ENCODE measurements at places on chromosomes 1 and 21.

DNA sequence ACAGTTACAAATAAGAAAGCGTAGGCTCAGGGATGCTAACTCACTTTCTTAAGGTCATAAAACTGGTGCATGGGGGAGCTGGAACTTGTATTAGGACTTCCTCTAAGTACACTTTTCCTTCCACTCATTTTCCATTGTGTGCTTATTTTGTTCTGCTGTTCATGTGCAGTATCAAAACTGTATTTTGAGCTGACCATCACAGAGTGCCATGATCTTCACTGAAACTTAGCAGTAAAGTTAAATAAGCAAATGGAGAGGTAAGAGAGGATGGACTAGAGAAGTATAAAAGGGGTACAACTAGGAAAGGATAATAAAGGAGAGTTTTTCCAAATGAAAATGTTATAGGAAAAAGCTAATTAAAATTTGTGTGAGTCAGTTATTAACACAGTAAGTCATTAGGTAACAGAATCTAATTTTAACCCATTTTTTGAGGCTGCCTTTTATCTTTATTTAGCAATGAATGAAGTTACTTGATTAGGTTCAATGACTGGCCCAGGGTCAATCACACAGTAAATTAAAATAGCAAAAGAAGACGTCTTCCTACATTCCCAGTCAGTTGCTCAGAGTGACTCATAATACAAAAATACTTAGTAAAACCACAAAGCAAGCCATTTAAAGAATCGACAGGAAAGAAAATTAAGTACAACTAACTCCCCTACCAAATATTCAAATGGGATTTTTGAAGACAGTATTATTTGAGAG, 165.8 kb upstream of the C1orf105 start:
- DNase-seq: no peak

- DNase-seq: no peak
These were observed 14.3 kb downstream of the KANK4 start for GRCh38 chr1:62304975-62305374.

- no peak for DNase-seq
These were observed 1.3 kb downstream of the FCGR2A start for GRCh38 chr1:161506336-161507223.

DNA sequence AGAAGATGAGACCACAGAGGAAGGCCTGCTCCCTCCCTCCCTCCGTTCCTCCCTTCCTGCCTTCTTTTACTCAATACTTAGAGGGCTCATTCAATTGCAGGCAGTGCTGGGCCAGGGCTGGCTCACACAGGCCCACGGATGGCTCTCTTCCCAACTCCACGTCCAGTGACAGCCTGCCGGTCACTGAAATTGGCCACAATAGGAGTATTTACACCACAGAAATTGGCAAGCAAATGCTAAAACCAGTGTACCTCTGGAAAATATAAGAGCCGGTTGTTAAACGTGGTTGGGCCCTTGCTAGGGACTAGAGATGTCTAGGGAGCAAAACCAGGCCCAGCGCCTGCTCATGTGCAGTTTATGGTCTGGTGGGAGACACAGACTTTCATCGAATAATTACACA, 72.4 kb upstream of the TMEM51 start:
- DNase-seq: no peak

DNA sequence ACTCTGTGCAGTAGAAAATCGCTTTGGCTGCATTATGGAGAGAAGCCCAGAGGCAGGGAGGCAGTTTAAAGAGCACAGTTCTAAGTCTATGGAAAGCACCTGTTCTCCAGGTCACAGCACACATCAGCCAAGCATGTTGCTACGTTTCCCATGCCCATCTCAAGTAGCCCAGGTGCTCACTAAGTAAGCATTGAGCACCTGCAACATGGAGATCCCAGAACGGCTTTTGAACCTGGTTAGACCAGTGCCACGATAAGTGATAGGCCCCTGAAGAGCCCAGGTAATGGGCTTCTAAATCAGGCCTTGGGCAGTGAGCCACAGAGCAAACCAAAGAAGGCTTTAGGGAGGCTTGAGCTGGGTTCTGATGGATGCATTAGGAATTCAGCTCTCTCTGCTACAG, 186.2 kb downstream of the C1orf94 start:
- DNase-seq: no peak

DNA sequence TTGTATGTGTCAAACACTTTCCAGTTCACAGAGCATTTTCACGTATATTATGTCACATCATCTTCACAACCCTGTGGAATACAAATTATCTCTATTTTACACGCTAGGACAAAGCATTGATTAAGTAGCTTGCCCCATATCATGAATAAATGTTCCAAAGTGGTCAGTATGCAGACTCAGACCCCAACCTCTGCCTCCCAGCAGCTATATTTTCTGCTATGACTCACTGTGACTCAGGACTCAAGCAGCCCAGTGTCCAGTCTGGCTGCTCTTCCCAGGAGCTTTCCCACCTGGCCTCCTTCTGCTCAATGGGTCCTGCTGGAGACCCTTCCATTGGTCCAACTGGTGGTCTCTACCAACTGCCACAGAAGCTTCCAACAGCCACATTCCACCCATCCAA, 56.0 kb upstream of the RAP1A start:
- no peak for DNase-seq

- DNase-seq: no peak
These were observed 127.7 kb upstream of the KAZN start for GRCh38 chr1:14470802-14471201.

DNA sequence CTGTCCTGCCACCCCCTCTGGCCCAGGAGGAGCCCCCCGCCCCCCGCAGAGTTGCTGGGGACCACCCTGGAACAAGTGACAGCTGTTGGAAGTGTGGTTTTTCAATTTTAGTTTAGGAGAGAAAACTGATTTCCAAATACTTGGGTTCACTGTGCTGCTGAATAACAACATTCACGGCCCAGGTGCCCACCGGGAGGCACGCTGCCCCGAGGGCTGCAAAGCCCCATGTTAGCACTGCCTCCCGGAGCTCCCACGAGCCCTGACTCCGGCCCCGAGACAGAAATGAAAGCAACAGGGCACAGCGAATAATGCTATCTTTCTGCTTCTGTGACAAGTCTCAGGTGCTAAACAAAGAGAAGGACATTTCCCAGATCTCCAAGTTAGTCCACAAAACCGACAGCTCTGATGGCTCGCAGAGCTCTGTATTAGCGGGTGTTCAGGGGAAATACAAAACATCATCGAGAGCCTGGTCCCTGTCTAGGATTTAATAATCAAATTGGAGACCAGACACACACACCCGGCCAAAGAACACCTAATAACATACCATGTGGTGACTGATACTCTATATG, 451.5 kb downstream of the KIF26B start:
- no peak for DNase-seq

DNA sequence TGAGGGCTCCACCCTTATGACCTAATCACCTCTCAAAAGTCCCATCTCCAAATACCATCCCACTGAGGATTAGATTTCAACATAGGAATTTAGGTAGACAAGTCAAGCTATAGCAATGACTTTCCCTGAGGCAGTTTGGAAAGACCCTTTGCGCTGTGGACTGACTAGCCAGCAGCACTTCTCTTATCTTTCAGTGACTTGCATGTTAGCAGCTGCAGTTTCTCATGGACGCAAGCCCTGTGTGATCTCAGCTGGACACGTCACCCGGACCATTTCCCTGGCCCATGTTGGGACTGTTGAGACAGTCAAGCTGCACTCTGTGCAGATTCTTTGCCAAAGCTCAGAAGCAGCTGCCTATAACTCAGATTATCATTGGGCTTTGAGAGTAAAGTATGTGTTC, 408.1 kb upstream of the USP24 start:
- no peak for DNase-seq

DNA sequence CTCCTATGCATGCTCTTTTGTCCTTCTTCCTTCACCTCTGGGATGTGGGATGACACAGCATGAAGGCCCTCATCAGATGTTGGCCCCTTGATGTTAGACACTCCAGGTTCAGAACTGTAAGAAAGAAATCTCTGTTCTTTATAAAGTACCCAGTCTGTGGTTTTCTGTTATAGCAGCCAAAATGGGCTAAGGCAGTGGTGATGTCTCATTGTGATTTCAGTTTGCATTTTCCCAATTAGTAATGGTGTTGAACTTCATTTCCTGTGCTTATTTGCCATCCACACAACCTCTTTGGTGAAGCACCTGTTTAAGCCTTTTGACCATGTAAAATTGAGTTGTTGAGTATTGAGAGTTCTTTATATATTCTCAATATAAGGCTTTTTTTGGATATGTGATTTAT, 129.3 kb upstream of the C1orf174 start:
- no peak for DNase-seq

GRCh38 chr1:55143684-55144083, 71.5 kb downstream of the USP24 start:
- DNase-seq: no peak

- DNase-seq: no peak
These were observed 82.1 kb downstream of the GFI1 start for GRCh38 chr1:92404661-92405060.

DNA sequence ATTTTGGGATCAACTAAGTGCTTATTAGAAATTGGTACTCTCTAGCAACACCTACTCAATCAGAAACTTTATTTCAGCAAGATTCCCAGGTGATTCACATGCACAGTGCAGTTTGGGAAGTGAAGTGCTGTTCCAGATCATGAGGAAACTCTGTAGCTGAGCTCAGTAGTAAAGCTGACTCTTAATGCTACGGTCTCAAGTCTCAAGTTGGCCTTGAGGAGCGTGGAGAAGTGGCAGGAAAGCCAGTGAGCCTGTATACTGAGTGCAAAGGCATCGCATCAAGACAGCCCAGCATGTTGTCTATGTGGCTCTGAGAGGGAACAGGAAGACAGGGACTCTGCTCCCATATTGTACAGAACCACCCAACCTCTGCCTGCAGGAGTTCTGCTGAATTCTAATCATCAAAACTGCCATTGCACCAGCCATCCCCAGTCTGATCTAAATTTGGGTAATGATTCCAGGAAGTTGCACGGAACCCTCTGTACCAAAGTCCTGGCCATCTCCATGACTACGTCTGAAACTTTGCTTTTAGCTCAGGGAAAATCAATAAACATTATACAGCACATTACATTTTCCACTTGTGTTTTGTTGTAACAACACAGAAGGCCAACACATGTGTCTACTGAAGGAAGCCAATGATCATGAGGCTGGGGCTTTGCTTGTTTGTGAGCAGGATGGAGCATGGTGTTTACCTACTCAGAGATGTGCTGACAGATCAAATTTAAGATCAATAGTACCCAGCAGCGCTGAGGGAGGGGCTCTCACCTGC, 105.1 kb upstream of the TLR5 start:
- DNase-seq: no peak

DNA sequence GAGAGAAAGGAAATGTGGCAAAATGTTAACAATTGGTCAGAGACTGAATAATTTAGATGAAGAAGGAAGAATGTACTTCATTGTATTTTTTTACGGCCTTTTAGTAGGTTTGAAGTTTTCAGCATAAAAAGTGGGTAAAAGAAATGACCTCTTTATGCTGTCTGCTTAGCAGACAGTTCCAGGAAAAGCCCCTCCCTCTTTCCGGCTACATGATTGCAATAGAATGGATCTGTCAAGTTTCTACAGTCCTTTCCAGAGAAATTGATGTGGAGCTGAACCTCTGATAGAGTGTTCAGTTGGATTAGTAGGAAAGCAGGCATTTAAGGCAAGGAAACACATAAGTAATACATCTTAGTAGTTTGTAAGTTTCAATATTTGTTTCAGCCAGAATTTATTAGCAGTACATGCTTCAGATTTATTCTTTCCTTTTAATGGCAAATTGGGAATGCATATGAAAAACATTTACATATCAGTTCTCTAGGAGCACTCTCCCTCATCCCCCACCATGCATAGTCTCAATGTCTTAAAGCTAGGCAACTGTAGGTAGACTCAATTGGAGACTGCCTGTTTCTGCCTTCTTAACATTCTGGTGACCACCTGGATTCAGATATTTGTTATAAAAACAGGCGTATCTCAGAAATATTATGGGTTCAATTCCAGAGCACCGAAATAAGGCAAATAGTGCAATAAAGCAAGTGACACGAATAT, 36.4 kb downstream of the HS2ST1 start:
- DNase-seq: no peak

- DNase-seq: peak; percentile 73
These were observed 562 bp downstream of the MAP7D1 start for GRCh38 chr1:36156329-36157114.

DNA sequence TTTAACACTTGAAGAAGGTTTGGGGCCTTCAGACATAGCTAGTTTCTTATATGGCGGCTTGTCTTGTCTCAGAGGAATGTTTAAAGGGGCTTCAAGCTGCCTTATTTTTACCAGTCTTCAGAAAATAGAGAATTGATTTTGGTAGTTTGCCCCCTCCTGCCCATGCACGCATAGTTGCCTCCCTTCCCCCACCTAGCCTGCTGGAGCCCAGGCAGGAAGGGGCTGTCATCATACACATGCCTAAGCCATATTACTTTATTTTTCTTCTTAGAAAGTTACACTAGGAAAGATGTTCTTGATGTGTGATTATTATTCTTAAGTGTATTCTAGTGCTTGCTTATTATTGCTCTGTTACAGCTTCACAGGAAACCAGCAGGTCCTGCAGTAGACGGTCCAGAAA, 18.3 kb downstream of the PBX1 start:
- no peak for DNase-seq

GRCh38 chr1:72885017-72885416, 602.7 kb upstream of the NEGR1 start:
- no peak for DNase-seq

DNA sequence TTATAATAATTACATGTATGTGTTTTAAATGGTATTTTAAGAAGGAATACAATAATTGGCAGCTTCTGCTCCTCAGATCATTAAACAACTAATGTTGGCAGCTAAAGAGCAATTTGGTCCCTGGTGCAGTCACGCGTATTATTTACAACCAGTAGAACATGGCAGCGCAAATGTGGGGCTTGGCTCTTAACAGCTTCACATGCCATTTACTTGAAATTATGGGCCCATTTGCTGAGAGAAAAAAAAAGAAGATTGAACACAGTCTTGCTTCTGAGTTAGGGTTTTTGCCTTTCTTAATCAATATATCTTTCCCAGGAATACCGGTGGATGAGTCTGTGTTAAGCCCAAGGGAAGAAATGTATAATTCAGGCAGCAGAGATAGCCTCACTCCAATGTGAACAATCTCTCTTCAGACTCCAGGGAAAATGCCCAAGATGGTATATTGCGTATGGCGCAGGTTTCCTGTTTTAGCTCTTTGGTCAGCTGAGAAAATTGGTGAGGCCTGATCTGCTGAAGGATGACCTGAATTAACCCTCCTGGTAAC, 174.5 kb downstream of the DISC1 start:
- no peak for DNase-seq

DNA sequence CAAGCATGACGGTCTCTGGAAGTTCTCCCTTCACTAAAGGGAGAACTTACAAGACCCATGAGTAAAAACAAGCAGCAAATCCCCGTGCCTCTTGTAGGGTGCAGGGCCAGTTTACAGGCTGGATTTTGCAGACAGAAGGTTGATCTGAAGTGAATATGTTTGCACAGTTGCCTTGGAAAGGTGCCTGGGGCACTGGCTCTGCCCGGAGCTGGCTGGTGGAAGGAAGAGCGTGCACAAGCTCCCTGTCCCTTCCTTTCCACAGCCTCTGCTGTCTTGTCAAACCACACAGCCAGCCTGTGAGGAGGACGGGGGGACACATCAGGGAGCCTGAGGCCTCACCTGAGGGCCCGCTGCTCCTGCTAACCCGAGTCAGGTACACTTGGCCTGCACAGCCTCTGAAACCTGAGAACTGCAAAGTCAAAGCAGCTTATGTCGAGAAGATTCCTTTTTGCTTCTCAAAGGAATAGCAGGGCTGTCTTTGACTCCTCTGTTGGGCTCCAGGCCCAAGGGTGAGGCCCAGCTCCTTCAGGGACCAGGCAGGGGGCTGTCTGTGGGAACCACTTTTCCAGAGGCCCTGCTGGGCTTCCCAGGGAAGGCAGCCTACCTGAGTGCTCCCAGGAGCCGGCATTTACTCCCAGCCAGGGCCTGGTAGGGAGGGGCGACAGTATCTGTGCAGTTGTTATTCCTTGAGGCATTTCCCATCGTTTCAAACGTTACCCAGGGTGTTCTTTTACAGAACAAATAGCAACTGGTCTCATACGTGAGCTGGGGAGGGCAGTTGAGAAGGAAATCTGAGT, 251.5 kb downstream of the SIPA1L2 start:
- no peak for DNase-seq

Data from GM10248 (cell line).